ENCODE measurements at places on chromosomes 11 and 22.

DNA sequence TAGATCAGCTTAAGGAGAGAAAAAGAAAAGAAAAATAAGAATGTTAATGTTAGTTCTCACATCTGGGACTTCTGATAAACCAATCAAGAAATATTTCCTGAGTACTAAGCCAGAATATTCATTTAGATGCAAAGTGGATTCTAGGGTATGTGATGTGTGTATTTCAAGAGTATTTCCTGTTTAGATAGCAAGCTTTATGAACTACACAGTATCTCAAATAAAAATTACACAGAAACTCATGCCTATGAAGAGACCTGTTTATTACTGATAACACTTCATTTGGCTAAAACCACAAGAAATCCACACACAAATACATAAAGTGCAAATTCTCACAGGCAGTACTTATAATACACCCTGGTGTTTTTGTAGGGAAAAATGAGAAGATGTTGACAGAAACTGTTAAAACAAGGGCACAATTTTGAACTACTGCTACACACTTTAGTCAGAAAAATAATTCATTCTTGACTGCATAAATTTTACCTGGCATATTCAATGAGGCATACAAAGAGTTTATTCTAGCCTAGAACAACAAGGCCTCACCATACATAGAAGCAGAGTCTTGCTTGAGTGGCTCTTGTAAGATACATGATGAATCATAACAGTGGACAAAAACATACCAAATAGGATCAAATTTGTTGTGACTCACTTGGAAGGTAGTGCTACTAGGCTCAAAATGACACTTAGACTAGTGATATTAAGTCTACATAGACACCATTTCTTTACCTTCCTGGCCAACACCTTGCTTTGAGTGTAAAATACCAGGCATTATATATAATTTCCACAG is 18.8 kb upstream of the P4HA3 start:
- peak; percentile 91 for DNase-seq

GRCh38 chr11:112320668-112321067 is 60.0 kb upstream of the PLET1 start:
- no peak for DNase-seq

- DNase-seq = no peak
Observed at GRCh38 chr11:27863637-27864036, 163.4 kb upstream of the BDNF start.

GRCh38 chr11:122107566-122107965 is 8.4 kb downstream of the BLID start:
- no peak for DNase-seq

DNA sequence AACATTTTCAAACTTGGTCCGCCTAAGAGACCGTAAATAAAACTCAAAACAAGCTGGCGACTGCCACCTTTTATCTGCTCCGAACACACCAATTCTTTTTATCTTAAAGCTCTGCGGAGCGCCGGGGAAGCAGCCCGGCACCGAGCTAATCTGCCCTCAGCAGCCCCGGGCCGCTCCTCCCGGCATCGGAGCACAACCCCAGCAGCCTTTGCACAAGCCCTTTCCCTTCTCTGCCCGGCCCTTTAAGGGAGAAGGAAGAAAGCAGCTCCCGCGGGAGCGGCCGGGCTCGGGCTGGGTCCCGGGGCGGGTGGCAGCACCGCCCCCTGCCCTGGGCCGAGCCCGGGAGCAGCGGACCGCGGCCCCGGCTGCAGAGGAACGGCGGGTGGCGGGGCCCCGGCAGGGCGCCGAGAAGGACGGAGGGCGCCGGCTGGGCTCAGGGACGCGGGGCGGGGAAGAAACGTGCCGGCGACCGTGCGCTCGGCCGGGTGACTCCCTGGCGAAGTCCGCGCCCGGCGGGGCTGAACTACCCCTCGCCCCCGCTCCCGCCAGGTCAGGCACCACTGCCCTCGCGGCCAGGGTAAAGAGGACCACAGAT is 133.6 kb upstream of the C11orf58 start:
- peak; percentile 94 for DNase-seq

DNA sequence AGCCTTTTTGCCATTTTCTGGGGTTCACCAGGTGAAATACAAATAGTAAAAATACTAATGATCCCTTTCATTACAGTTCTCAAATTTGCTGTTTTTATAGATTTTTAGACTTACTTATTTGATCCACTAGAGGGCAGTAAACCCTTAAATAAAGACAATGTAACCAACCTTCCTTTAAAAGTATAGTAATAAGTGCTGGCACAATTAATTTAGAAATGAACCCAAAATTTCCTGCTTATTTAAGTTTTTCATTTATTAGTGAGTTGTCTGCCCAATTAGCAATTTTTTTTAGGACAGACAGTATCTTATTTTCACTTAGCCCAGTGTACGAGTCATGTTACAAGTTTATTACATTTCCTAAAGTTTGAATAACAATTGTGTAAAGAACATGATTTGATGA is 4.7 kb downstream of the DDIAS start:
- peak; percentile 56 for DNase-seq
